GM12891 (cell line): ENCODE measurements at places on chromosomes 3 and 15.

GRCh38 chr3:66931291-66931690 lies 66.8 kb upstream of the KBTBD8 start:
- DNase-seq, result no peak

DNA sequence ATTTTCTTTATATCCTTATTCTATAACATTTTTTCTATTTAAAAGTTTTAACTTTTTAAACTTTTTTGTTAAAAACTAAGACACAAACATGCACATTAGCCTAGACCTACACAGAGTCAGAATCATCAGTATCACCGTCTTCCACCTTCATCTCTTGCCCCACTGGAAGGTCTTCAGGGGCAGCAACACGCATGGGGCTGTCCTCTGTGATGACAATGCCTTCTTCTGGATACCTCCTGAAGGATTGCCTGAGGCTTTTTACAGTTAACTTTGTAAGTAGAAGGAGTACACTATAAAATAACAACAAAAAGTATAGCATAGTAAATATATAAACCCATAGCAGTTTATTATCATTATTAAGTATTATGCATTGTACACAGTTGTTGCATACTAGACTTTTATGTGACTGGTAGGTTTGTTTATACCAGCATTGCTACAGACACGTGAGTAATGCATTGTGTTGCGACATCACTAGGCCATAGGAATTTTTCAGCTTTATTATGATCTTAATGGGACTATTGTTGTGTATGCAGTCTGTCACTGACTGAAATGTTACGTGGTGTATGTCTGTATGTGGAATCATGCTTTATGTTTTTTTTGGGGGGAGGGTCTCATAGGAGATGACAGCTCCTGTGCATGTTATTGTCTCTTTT lies 18.2 kb downstream of the ATP1B3 start:
- DNase-seq, result no peak

GRCh38 chr3:48562367-48563095 lies 1.1 kb downstream of the UCN2 start:
- DNase-seq, result no peak

DNA sequence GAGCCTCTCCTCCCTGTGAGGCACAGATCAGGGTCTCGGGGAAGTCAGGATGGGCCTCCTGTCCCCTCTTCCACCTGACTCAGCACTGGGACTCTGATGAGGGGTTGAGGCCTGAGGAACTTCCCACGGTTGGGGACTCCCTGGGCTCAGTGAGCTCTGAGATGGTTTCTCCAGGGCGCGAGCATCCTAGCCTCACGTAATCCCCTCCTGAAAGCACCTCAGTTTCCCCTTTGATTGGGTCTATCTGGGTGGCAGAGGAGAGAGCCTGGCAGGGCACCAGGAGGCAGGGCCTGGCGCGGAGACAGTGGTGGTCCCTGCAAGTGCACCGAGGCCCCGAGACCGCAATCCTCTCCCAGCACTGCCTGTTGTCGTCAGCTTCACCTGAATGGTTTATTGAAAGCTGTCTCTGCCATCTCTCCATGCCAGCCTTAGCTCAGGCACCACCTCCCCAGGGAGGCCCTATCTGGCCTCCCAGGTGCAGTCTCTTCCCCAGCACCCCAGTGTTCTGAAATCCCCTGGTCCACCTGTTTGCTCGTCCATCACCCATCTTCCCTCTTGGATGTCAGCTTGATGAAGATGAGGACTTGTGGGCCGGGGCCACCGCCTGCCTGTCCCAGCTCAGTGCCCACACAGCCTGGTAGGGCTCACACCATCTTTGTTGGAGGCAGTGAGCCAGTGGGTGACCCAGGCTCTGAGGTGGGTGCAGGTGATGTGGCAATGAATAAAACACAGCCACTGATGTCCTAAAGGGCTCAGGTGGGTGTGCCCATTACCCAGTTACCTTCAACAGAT lies 52.2 kb upstream of the PCSK6 start:
- DNase-seq, result no peak
